ENCODE measurements at places on chromosomes 12 and 14. TPM values are rescaled to one million over a fixed set of nuclear protein-coding genes. Genes with fewer than 3 reads are reported as not detected.

Gene AICDA
- polyA plus RNA-seq = not detected

DNA sequence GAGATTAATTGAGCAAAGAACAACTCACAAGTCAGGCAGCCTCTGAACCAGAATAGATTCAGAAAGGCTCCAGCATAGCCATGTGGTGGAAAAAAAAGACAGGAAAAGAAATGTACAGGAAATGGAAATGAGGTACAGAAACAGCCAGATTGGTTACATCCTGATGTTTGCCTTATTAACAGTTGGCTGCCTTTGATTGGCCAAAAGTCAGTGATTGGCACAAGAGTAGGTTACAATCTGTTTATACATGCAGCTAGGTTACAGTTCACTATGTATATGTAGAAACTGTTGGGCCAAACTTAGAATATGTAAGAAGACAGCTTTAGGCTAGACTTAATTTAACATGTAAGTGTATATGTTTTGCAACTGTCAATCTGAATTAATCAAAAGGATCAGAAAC lies 118.9 kb downstream of the UNC79 start:
- no peak for DNase-seq

DNA sequence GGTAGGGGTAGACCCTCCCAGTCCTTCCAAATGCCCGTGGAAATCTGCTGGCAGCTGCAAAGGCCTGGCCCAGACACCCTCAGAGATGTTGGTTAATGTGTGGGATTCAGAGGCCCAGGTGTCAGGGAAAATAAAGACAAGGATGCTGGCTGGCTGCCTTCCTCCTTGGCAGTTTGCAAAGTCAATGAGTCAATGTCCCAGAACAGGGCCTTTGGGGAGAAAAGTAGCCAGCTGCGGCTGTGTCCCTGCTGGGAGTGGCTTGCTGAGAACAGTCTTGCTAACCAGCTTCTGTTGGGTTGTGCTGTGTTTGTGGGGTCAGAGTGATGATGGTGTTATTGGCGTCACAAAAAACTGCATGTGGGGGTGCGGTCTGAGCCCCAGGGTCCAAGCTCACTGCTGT lies 29.2 kb downstream of the GLRX5 start:
- no peak for DNase-seq

Gene KRT82
- polyA plus RNA-seq = not detected

Data from naive B cell (primary cell).